Stimulated activated CD4-positive, alpha-beta T cell treated with anti-CD3 and anti-CD28 coated beads, TNF-alpha, amount 100 ng/mL, for 24 hours (primary cell): ENCODE measurements at places on chromosomes 16 and 17.

DNA sequence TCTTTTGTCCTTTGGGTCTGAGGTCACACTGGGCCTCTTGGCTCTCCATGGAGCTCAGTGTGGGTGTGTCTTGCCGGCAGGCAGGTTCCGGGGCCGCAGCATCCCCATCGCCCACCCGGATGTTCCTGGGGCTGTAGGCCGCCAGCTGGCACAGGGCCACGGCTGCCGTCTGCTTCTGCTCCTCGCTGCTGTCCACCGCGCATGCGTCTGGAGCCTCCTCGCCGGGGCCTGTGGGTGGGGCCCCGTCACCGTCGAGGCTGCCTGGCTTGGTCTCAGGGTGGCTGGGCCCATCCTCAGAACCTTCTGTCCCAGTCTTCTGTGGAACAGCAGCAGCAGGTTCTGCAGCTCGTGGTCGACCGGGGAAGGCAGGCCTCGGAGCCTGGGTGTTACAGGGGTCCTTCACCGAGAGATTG, 9.6 kb downstream of the ZNF750 start:
- DNase-seq: no peak

- DNase-seq: no peak
Measured at GRCh38 chr16:49492896-49493626, 119.5 kb downstream of the C16orf78 start.

- DNase-seq: no peak
Measured at GRCh38 chr17:57468932-57469775, 212.8 kb downstream of the MSI2 start.

GRCh38 chr17:69913616-69914015, 161.4 kb upstream of the KCNJ16 start:
- no peak for DNase-seq

DNA sequence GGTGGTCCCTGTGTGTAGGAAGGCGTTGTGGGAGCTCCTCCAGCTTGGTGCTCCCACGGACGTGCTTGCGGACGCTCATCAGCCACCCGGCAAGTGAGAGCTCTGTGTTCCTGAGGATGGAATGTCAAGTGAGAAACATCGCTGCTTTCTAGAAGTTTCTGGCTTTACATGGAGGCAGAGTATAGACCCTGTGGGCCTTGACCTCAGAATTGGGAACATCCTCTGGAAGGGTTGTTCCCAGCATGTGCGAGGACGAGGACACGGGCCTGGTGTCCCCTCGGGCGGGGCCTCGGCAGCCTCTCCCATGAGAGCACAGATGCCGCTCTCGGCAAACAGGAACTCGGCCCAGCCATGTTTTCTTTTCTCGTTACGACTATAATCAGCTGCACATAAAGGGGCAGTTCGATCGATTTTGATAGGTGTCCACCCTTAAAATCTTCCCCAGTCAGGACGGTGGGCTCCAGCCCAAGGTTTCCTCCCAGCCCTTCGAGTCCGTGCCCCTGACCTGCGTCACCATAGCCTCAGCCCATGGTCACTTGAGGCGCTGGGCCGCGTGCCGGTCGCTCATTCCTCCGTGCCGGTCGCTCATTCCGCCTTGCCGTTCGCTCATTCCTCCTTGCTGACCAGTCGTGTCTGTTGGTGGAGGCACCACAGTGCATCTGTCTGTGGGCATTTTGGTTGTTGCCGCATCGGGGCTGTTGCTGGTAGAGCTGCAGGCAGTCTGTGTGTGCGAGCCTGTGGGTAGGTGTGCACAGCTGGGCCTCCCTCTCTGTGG, 91.3 kb upstream of the ZNF750 start:
- DNase-seq: no peak

DNA sequence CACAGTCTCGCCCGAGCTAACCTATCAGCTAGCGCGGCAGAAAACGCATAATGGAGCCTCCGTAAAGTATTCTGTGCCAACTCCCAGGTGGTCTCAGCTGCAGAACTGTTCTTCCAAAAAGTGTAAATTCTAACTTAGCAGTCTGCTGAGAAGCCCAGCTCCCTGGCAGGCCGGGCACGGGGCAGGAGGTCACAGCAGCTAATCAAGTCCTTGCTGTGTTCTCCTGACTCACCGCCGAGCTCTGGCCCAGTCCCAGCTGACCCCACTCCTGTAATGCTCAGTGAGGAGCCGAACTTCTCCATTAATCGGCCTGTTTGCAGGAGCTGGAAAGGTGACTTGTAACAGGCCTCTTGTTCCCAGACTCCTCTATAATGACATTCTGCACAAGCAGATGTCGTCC, 193.3 kb downstream of the IRX3 start:
- no peak for DNase-seq

DNA sequence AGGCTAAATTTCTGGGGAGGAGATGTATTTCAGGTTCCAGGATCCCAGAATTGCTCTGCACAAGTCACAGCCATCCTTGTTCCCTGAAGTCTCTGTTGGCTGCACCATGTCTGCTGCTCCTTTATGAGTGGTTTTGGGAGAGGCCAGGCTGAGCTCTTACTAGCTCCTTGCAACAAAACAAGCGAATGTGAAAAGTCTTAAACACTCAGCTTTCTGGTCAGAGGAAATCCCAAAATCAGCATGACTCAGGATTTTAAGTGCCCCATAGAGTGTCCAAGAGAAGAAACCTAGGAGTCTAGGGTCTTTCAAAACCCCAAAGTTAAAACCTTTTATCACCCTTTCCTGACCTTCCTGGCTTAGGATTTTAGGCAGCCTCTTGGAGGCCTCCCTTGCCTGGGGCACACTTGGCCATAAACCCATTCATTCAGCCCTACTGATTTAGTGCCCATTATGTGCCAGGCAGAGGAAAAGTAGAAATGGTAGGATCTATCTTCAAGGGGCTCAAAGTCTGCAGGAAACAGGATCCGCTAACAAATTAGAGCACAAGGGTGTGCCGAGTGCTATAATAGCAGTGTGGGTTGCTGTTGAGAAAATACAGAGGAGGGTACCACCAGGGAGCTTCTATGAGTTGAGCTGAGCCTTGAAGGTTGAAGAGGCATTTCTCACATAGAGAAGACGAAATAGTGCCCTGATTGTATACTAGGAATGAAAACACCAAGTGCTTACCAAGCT, 36.9 kb downstream of the SOST start:
- no peak for DNase-seq

DNA sequence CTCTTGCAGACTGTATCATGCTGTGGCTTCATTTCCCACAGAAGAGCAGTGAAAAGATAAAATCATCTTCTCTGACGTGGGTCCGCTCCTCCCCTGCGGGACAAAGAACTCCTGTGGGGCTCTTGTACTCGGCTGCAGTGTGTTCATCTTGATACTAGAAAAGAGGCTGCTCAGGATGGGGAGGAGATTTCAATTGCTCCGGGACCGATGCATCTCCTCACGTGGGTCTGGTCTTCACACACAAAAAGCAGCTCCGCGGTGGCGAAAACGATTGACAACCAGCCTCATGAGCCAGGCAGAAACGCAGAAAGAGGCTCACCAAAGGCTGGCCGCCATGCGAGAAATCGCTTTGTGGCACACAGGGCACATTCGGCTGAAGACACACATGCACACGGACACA, 14.4 kb upstream of the KCNJ18 start:
- DNase-seq: no peak

DNA sequence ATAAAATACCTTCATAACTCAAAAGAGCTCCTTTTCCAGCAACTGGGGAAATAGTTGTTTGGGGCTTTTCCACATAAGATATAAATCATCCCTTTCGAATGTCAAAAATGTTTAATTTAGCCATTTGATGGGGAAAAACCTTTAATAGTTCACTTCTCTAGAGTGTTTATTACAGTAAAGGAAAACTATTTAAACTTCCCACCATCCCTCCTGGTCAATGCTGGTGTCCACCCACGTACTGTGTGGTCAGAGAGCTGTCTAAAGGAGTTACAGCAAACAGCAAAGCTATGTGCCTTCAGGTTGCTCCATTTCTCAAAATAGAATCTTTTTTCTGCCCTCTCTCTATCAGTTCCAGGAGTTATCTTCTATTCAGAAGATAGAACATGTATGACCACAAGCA, 33.5 kb downstream of the KANSL1 start:
- no peak for DNase-seq

DNA sequence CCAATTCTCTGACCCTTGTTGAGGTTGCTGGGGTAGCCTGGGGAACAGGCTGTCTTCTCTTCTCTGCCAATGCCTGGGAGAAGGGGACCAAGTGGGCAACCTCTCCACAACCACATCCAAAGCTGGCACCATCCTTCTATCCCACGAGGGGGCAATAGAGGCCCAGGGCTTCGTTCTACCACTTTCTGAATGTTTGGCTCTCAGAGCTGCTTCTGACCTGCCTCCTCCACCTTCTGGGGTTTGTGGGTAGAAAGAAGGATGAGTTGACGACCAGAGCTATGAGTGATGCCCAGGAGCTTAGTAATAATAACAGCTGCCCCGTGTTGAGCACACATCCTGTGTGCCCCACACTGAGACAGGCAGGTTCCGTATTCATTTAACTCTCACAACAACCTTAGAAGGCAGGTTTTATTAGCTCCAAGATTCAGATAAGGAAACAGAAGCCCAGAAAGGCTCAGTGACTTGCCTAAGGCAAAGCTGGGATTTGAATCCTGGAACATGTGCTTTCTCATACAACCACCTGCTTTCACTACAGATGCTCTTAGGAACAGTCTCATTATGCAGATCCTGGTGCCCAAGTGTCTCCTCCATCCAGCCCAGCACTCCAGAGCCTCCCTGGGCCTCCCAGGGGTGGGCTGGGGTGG, 11.1 kb downstream of the TSPOAP1 start:
- peak; percentile 62 for DNase-seq

DNA sequence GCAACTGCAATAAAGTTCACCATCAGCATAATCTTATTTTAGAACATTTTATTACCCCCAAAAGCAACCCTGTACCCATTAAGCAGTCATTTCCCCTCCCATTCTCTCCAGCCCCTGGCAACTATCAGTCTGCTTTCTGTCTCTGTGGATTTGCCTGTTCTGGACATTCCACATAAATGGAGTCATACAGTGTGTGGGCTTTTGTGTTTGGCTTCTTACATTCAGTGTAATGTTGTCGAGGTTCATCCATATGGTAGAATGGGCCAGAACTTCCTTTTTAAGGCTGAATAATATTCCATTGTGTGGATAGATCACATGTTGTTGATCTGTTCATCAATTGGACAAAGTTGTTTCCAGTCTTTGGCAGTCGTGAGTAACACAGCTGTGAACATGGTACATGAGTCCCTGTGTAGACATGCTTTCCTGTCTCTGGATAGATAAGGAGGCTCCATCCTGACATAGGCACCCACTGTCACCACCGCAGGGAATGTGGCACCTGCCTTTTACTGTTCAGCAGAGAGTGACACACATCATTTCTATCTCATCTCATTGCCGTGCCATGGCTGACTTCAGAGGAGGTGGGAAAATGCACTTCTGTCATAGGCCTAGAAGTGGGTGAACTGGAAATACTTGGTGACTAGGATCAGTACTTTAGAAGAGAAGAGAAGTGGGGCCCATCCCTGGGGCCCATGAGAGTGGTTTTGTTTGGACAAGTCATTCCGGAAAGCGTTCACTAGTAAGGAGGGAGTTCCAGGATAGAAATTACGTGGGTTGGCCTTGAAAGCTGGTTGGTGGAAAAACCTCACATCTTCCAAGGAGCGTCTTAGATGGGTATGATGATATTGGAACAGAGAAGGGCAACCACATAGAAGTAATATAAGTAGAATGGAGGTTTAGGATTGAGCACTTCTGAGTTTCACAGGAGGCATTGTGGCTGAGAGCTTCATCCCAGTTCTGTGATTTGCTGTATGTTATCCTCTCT, 25.8 kb downstream of the EPN2 start:
- no peak for DNase-seq

DNA sequence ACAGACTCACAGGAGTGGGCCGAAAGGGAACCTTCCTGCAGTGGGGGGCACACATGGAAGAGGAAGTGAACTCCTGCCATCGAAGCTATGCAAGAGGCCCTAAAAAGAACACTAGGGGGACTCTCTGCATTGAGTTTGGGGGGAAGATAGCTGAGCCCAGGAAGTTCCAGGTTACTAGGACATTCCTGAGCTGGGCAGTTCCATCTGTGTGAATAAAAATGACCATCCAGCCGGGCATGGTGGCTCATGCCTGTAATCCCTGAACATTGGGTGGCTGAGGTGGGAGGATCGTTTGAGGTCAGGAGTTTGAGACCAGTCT, 211.8 kb downstream of the ZNF423 start:
- no peak for DNase-seq

DNA sequence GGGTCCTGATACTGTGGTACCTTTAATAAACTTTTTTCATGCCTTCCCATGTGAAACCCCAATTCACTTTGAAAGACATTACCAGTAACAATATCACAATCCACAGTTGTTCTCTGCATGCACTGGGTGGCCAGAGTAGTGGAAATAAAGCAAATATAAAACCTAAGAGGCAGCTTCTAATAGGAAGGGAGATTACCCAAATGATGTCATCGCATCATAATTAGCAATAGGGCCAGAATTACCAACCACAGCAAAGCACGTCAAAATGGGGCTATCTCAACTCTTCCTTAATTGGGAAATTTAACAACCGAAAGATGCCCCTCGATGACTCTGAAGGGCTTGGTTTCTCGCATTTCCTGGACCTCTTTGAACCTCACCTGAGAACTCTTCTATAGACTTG, 224.8 kb downstream of the GRIN2A start:
- DNase-seq: no peak

- no peak for DNase-seq
Measured at GRCh38 chr17:41125064-41125463, 1.1 kb upstream of the KRTAP4-12 start.
